Large intestine (tissue), 12 donors: ENCODE measurements at places on chromosomes 6 and 20. TPM values are rescaled to one million over a fixed set of nuclear protein-coding genes. Genes with fewer than 3 reads are reported as not detected.
A peak's percentile ranks its signal among the peaks of the same experiment; 100 is the strongest.

- no peak overlapping the region for H3K27ac ChIP-seq
- no peaks in the 10 kb centered on the region for H3K27me3 ChIP-seq
- no peak for DNase-seq
- H3K36me3 ChIP-seq: no peaks in the 10 kb centered on the region
- H3K4me1 ChIP-seq: no peaks in the 10 kb centered on the region
These were observed 151.3 kb upstream of the BEND6 start for GRCh38 chr6:56803594-56803993.

DNA sequence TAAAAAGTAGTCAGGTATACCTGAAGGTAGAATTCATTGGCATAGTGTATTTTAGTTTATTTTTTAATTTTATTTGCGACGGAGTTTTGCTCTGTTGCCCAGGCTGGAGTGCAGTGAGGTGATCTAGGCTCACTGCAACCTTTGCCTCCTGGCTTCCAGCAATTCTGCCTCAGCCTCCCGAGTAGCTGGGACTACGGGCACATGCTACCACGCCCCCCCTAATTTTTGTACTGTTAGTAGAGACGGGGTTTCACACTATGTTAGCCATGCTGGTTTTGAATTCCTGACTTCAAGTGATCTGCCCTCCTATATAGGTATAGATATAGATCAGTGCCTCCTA is 102.8 kb upstream of the PRSS16 start:
- peaks cover 3% of the 10 kb centered on the region for H3K36me3 ChIP-seq
- no peaks in the 10 kb centered on the region for H3K27me3 ChIP-seq
- H3K4me3 ChIP-seq: peak overlapping the region; percentile 65
- DNase-seq: peak; percentile 44

- H3K27ac ChIP-seq: no peak overlapping the region
- no peak overlapping the region for H3K4me3 ChIP-seq
These were observed 177.8 kb downstream of the VEGFA start for GRCh38 chr6:43947860-43948259.

ABHD16A gene
- polyA plus RNA-seq: 62.5 TPM

- peaks cover 35% of the 10 kb centered on the region for H3K4me1 ChIP-seq
- peak overlapping the region; percentile 79 for H3K27ac ChIP-seq
- no peak overlapping the region for H3K4me3 ChIP-seq
- no peak for DNase-seq
- H3K27me3 ChIP-seq: no peaks in the 10 kb centered on the region
These were observed 11.3 kb downstream of the TULP4 start for GRCh38 chr6:158323561-158323958.

NRSN1 gene
- polyA plus RNA-seq: 10.0 TPM

DNA sequence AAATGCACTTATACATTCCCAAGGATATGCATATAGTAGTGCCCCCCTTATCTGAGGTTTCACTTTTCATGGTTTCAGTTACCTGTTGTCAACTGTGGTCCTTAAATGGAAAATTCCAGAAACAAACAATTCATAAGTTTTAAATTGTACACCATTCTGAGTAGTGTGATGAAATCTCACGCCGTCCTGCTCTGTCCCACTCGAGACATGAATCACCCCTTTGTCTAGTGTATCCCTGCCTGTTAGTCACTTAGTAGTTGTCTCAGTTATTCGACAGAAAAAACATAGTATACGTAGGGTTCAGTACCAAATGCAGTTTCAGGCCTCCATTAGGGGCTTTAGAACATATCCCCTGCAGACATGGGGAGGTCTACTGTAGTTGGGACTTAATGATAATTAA is 57.0 kb downstream of the MAP1LC3A start:
- H3K27me3 ChIP-seq: no peaks in the 10 kb centered on the region
- peaks cover 3% of the 10 kb centered on the region for H3K4me1 ChIP-seq
- no peak overlapping the region for H3K4me3 ChIP-seq
- DNase-seq: no peak

GRCh38 chr6:138719744-138720143 is 53.8 kb upstream of the CCDC28A start:
- H3K27me3 ChIP-seq: no peaks in the 10 kb centered on the region
- H3K4me1 ChIP-seq: peaks cover 16% of the 10 kb centered on the region
- no peaks in the 10 kb centered on the region for H3K36me3 ChIP-seq
- no peak overlapping the region for H3K27ac ChIP-seq
- no peak overlapping the region for H3K4me3 ChIP-seq

DNA sequence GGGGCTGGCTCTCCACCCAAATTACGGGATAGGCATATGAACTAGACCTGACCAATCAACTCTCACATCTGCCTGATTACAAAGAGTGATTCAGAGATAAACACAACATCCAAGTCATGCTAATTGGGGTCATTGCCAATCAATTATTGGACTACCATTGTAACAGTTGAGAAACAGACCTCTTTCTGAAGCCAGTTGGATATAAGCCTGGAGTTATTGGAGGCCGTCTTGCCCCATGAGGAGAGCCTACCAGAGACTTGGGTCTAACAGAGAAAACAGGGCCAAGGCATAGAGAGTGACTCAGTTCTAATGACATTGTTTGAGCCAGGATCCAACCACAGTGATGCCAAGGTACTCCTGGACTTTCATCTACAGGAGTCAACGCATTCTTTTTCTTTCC is 39.4 kb upstream of the HIVEP2 start:
- H3K4me1 ChIP-seq: no peaks in the 10 kb centered on the region
- H3K27ac ChIP-seq: no peak overlapping the region
- DNase-seq: no peak
- H3K4me3 ChIP-seq: no peak overlapping the region
- peaks cover 2% of the 10 kb centered on the region for H3K27me3 ChIP-seq

SPTLC3 gene
- polyA plus RNA-seq: 42.0 TPM

- H3K27me3 ChIP-seq: no peaks in the 10 kb centered on the region
- no peak overlapping the region for H3K27ac ChIP-seq
- no peak for DNase-seq
- no peak overlapping the region for H3K4me3 ChIP-seq
- peaks cover 15% of the 10 kb centered on the region for H3K36me3 ChIP-seq
These were observed 280.4 kb downstream of the PTPRK start for GRCh38 chr6:128240024-128240428.

DNA sequence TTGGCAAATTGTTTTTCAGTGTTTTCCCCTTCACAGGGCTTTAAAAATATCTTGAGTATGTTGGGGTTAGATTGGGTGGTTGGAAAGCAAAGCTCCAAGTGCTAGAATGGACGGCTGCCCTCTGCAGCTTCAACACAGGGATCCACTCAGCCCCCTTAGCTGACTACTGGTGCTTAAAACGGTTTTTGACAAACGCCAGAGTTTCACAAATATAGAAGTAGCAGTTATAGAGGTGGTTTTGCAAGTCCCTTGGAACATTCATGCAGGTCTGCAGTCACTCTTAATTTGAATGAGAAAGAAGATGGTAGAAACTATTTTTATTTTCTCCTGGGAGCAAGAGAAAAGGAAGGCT is 175.9 kb downstream of the ARID1B start:
- H3K36me3 ChIP-seq: peaks cover 6% of the 10 kb centered on the region
- no peaks in the 10 kb centered on the region for H3K27me3 ChIP-seq
- H3K4me3 ChIP-seq: no peak overlapping the region
- peaks cover 3% of the 10 kb centered on the region for H3K4me1 ChIP-seq
- no peak overlapping the region for H3K27ac ChIP-seq

DNA sequence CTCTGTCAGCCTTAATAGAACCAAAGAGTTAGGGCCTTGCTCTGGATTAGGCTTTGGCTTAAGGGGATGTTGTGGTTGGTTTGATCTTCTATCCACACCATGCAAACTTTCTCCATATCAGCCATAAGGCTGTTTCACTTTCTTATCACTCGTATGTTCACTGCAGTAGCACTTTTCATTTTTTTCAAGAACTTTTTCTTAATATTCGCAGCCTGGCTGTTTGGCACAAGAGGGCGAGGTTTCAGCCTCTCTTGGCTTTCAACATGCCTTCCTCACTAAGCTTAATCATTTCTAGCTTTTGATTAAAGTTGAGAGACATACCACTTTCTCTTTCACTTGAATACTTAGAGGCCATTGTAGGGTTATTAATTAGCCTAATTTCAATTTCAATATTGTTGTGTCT is 193.1 kb downstream of the NRN1 start:
- H3K4me3 ChIP-seq: no peak overlapping the region
- no peak overlapping the region for H3K27ac ChIP-seq
- DNase-seq: no peak
- H3K27me3 ChIP-seq: no peaks in the 10 kb centered on the region
- no peaks in the 10 kb centered on the region for H3K4me1 ChIP-seq
- H3K36me3 ChIP-seq: no peaks in the 10 kb centered on the region

GRCh38 chr20:32191873-32192272 is 15.7 kb downstream of the PLAGL2 start:
- H3K27me3 ChIP-seq: no peaks in the 10 kb centered on the region
- H3K4me3 ChIP-seq: no peak overlapping the region
- H3K27ac ChIP-seq: peak overlapping the region; percentile 87
- peaks cover 47% of the 10 kb centered on the region for H3K36me3 ChIP-seq
- H3K4me1 ChIP-seq: peaks cover 73% of the 10 kb centered on the region

- no peak for DNase-seq
- no peak overlapping the region for H3K27ac ChIP-seq
- H3K36me3 ChIP-seq: no peaks in the 10 kb centered on the region
- H3K4me3 ChIP-seq: no peak overlapping the region
These were observed 92.0 kb downstream of the JAG1 start for GRCh38 chr20:10581823-10582222.

TINAG gene
- 23.7 TPM for polyA plus RNA-seq

DNA sequence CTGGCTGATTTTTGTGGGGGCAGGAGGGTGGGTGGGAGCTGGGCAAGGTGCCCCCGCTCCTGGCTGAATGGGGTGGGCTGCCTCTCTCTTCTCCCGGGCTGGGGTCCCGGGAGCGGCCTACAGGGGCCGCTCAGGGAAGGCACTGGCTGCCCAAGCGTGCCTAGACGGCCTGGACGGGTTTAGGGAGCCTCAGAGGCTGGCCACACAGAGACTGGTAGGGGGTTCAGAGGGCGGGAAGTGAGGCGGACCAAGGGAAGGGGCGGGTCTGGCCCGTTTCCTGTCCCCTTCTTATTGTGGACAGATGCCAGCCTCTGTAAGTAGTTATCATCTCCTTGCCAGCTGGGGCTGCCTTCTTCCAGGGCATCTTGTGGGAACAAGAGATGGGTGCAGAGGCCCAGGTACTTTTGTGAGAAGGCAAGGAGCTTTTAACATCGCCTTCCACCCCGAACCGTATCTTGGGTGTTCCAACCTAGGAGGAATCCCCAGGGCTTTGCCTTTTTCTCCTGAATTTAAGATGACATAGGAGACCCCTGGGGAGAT is 437 bp downstream of the CD40 start:
- H3K27ac ChIP-seq: no peak overlapping the region
- no peak for DNase-seq
- no peaks in the 10 kb centered on the region for H3K4me1 ChIP-seq
- no peak overlapping the region for H3K4me3 ChIP-seq
- peaks cover 59% of the 10 kb centered on the region for H3K27me3 ChIP-seq
- H3K36me3 ChIP-seq: no peaks in the 10 kb centered on the region

DNA sequence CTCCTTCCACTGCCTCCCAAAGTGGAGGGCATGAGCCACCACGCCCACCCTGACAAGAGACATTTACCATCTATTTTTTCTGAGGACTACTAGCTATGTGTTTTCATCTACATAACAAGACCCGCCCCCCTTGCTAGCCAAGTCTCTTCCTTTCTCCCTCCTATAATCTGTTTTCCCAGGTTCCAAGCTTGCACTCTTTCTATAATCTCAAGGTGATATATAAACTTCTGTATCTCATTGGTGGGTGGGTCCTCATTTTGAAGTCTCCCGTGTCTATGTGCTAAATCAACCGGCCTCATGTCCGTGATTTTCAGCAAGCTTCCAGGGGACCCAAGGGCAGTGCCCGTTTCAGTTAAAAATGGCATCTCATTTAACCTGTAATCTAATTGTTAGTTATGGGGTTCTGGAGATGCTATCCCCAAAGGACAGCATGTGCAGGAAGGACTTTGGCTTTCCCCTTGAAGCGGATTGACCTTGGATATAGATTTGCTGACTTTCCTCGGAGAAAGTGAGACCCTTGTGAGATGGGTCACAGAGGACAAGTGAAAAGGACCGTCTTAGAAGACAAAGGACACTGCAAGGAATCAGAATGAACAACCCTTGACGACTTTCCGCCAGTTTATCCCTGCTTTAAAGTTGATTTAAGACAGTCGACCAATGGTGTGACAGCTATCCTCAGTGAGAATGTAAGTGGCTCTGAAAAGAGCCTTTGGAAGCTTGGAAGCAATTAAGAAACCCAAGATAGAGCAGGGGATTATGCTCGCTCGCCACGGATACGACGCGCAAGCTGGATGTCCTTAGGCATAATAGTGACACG is 22.4 kb downstream of the OR2B2 start:
- H3K4me1 ChIP-seq: peaks cover 16% of the 10 kb centered on the region
- H3K4me3 ChIP-seq: peak overlapping the region; percentile 69
- peak; percentile 39 for DNase-seq
- H3K36me3 ChIP-seq: no peaks in the 10 kb centered on the region
- no peaks in the 10 kb centered on the region for H3K27me3 ChIP-seq
